Osteoblast (primary cell): ENCODE measurements at places on chromosomes 7 and 10. TPM values are rescaled to one million over a fixed set of nuclear protein-coding genes. Genes with fewer than 3 reads are reported as not detected.

Gene ARF5
- 146 and 147 TPM in 2 replicates for total RNA-seq

Gene AIFM2
- total RNA-seq, result 14.4 and 14.8 TPM in 2 replicates

- DNase-seq, result no peak
These were observed 6.0 kb downstream of the SKIDA1 start for GRCh38 chr10:21519397-21519933.

- no peak for DNase-seq
These were observed 46.4 kb upstream of the LEP start for GRCh38 chr7:128194533-128195282.

Gene COL13A1
- total RNA-seq, result 1.1 and 1.8 TPM in 2 replicates

Gene UBE2D1
- total RNA-seq, result 20.3 and 22.4 TPM in 2 replicates

GRCh38 chr7:72265071-72265904 is 146.8 kb downstream of the CALN1 start:
- DNase-seq, result no peak

- DNase-seq, result no peak
These were observed 20.3 kb upstream of the LANCL2 start for GRCh38 chr7:55344840-55345239.

- DNase-seq, result no peak
These were observed 15.2 kb upstream of the PILRB start for GRCh38 chr7:100342765-100343164.

GRCh38 chr7:45969940-45970339 is 48.9 kb upstream of the IGFBP3 start:
- no peak for DNase-seq

GRCh38 chr10:72846238-72846637 is 47.3 kb upstream of the OIT3 start:
- DNase-seq, result peak; percentile 58

DNA sequence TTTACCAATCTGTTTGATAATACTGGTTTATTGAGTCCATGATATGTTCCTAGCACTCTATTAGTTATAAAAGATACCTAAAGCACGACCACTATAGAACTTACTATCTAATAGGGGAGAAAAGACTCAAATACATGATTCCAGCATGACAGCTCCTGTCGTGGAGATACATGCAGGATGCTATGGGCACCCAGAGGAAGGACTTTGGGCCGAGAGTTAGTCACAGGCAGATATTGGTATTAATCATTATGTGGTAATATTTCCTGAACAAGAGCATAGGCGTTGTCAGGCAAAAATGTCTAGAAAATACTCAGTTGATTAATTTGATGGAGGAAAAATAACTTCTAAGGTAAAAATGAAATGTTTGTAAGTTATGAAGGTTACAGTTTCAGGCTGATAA is 31.8 kb downstream of the CNNM2 start:
- DNase-seq, result no peak

DNA sequence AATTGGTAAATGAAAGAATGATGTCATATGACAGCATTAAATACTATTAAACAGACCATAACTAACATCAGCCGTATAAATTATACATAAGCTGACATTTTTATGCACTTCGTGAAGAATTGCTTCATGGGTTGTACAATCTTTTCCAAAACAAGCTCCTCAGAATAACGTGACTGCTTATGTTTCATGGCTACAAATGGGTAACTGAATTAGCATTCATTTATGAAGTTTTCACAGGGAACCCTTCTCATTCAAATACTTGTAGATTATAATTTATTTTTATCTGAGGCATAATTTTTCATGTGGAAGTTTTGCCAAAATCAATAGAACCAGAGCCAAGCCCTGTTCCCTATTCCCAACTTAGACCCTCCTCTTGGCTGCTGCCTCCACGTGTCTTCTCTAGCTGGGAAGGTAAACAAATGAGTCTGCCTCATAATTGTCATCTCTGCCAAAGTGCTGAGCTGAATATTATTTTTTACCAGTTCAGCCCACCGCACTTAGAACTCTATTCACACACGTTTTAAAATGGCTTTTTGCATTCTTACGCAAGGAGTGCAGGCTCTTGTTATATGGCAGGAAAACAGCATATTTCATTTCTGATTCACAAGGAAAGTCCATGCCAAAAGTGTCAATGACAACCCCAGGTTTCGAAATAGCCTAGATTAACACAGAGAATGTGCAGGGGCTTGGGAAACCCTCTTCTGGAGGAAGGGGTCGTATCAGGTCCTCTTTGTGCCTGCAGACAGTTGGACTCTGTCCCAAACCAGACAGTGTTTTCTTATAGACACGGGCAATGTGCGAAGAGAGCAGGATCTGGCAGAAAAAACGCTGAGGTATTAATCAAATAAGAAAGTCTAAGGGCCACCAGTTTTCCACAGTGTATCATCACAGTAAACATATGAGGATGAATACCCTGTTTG is 370.7 kb upstream of the MGMT start:
- no peak for DNase-seq

Gene TWIST1
- total RNA-seq, result 101 and 113 TPM in 2 replicates

GRCh38 chr7:22120391-22121053 is 174.8 kb upstream of the CDCA7L start:
- no peak for DNase-seq

GRCh38 chr10:52129410-52130178 is 184.5 kb upstream of the DKK1 start:
- DNase-seq, result no peak

- DNase-seq, result no peak
These were observed 718.0 kb upstream of the MBL2 start for GRCh38 chr10:53490553-53490952.

DNA sequence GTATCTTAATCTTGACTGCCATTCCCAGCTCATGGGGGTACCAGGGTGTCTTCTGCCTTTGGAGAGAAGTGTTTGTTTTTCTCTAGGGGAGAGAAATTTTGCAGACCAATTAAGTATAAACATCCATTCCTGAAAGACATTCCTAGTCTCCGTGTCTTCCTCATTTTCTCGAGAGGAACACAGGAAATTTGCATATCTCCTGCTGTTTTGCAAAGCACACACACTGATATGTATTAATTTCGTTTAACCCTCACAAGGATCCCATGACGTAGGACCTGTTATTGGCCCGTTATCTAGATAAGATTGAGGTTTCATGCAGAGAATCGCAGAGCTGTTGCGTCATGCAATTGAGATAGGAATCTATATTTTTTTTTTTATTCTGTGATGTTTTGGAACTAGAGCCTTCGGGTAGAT is 944 bp downstream of the RHBDD2 start:
- DNase-seq, result peak; percentile 85

Gene PNLIPRP2
- not detected in 2 replicates for total RNA-seq

Gene ST8SIA6
- 0.36 and 0.88 TPM in 2 replicates for total RNA-seq

Gene C10orf95
- not detected in 2 replicates for total RNA-seq

- peak; percentile 79 for DNase-seq
These were observed 84.2 kb downstream of the CDK6 start for GRCh38 chr7:92751902-92752901.

DNA sequence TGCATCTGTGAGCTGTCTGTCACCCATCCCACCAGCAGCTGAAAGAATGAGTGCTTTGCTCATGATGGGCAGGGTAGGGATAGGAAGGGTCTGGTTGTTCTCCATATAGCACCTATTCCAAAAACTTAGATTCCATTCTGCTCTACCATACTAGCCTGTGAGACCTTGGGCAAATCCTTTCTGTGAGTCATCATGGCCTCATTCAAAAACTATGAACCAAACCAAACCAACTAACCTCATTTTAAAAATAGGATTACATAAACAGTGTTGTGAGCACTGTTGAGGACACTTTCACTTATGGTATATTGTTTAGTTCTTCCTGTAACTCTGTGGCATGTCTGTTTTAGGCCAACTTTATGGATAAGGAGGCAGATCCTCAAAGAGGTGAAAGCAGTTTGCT is 30.9 kb upstream of the STEAP4 start:
- DNase-seq, result no peak

DNA sequence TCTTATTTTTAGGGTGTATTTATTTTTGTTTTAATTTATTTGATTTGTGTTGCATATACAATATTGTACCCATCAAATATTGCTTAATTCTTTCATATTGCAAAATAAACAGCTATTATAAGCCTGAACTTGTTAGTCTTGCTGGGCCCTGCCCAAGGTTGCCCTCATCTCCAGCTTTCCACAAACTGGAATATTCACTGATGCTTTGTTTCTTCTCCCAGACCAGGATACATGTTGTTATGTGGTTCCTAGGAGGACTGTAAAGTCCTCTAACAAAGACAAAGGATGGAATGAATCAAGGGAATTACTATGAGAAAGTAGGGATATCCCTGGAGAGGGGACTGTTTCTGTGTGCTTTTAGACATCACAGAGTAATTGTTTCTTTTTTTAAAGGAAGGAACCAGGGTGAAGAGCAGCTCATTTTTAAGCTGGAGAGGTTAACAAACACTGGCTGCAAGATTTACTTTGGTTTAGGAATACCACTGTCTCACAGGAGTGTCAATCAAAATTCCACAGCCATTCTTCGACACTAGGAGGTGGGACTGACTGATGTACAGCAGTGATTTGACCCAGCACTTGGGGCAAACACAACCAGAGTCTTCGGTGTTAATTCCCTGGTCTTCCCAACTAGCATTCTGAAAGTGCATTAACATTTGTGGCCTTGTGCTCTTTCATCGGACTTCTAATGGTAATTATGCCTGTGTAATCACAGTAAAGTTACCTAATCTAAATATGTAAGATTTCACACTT is 14.8 kb upstream of the CD36 start:
- no peak for DNase-seq

DNA sequence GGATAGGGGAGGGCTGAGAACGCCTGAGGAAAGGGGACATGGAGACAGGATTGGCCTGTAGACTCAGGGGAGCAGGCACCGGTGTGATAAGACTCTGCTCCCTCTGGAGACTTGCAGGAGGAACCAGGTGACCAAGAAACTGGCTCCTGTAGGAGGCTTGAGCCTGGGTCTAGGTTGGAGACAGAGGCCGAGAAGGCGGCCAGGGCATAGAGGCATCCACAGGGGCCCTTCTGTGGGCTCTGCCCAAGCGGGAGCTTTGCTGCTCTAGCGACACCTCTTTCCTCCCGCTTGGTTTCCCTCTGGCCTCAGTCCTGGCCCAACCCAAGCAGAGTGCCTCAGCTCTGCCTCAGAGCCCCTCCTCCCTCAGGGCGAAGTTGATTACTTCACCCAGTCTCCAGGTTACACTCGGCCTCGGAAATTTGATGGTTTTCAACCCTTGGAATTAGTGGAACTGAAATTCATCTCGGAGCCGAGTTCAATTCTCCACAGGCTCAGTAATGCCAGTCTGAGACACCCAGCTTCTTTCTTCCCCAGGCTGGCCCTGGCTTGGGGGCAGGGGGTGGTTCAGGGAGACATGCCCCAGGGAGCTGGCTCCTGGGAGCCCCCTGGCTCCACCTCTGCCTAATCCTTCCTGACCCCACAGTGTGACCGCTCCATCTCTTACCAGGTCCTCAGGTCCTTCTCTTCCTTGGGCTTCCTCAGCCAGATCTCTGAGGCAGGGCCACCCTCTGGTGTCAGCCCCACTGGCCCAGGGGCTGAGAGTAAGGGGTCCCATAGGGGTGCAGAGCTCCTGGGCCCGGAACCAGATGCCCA is 60.4 kb downstream of the PAX2 start:
- DNase-seq, result peak; percentile 76

DNA sequence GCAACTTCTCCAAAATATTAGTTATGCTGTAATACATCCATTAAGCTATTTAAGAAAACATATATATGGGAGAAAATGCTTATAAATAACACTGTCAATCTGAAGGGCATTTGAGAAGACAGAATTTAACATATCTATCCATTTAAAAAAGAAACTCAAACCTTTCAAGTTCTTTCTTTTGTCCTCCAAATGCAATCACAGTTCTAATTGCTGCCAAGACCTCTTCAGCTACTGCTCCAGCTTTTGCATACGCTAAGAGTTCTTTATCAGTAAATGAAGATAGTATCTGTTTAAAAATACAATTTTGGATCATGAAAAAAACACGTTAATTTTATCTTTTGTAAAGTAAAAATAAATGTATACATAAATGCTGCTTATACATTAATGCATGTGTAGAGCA is 39.6 kb downstream of the ABCB1 start:
- DNase-seq, result no peak

- DNase-seq, result no peak
These were observed 11.3 kb upstream of the TOMM7 start for GRCh38 chr7:22833957-22834356.

DNA sequence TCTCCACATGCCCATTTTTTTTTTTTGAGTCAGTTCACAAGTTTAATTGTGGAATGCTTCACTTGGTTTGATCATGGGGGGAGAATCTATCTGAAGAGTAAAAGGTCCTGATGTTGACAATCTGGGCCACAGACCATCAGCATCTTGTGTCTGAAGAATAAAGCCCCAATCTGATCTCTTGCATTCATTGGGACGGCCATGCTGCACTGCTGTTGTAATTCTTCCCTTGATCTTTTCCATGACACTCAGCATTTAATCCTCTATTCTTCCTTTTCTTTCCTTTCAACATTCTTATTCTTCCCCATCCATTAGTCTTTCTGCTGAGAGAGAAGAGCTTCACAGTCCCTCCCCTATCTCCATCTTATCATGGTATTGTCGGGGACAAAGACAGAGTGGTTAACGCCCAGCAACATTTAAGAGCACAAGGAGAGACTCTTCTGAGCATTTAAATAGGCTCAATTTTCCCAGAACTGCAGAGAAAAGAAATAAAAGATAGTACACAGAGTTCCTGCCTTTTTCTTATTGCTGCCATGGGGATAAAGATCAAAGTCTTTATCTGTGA is 1157.3 kb downstream of the SORCS3 start:
- no peak for DNase-seq

Gene SCART1
- 5.1 and 5.6 TPM in 2 replicates for total RNA-seq

DNA sequence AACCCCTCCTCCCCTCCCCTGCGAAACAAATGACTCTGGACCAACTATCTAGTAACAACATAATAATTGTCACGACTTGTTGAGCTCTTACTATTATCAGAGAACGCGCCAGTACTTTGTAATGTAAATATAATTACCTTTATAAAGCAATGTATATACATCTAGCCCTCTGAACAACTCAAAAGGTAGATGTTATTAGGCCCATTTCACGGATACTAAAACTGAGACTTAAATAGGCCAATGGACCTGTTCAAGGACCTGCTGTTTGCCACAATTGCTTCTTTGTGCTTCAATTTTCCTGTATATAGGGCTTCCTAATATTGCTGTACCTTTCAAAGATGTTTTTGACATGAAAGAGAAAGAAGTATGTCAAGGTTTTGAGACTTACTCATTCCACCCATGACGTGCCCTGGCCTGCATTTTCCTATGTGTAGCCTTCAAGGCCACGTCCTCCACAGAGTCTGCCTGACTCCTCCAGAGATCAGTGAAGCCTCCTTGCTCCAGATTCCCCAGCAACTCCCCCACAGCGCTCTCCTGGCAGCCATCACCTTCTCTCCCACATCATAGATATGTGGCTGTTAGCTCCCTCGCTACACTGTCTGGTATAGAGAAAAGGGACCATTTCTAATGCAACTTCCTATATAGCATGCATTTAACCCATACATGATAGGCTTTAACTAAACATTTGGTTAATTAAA is 156.6 kb downstream of the SKIDA1 start:
- no peak for DNase-seq

Gene INA
- total RNA-seq, result 0.29 and 0.36 TPM in 2 replicates

DNA sequence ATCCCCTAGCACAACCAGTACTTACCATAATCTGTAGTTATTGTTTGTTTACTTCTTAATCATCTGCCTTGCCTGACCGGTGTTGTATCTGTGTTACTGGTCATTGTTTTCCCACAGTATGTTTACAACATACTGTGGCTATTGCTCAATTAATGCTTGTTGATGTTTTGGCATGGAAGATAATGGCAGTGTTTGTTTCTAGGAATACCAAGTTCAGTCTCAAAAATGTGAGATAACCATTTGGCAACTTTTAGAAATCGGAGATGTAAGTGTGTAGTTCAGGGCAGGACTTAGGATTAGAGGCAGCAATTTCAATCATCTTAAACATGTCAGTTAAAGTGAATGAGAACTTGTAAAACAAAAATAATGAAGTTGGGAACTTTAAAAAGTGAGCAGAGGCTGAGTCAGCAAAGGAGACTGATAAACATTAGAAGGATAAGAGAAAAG is 8.2 kb downstream of the MINDY3 start:
- no peak for DNase-seq
